ENCODE measurements at places on chromosomes 1 and 21.
A peak's percentile ranks its signal among the peaks of the same experiment; 100 is the strongest.

DNA sequence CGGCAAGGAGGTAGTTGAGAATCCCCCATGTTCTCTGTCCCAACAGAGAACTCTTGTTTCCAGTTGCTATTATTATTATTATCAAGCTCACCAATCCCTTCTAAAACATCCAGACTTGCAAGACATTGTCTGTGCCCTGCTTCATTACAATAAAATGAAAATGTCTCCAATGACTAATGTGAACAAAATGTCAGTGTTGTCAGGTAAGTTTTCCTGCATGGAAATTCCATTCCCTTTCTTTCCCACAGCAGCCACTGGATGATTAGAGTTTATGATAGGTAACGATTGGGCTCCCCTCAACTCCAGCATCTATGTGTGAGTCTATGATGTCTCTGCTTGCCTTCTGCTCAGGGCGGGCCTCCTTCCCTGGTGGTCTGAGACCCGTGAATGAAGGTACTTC is 8.9 kb upstream of the DYRK1A start:
- peak; percentile 70 for DNase-seq

DNA sequence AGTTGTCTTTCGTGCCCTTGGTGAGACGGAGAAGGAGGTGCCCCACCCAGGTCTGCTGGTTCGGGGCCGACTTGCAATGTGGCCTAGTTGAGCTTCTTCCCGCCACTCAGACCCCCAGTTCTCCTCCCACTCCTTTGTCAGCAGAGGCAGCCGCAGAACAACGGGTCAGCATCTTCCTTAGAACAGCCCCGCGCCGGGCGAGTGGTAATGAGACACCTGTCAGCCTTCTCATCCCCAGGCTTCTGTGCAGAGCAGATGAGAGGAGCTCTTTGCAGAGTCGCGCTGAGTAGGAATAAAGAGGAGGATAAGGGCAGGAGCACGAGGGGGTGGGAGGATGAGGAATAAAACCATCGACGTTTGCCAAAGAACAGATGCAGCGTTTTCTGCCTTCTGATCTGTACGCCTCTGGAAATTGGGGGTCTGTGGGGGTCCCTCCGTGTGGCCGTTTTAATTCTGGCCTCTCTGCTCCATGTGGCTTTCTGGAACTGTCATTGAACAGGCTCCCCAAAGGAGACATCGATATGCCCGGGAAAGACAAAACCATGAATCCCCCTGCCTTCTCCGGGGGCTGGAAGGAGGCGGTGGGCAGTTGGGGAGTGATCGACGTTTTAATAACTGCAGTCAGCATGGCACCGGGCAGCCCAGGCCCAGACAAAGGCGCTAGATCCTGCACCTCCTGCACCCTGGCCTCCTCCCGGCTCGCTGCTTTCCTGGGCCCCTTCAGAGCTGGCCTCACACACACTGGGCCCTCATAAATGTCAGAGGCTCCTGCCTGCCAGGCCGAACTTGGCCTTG is 27.5 kb upstream of the IGSF21 start:
- DNase-seq = no peak

- no peak for DNase-seq
Measured at GRCh38 chr21:44062380-44062779, 44.8 kb upstream of the PWP2 start.

GRCh38 chr1:234300096-234300495 is 73.2 kb upstream of the COA6 start:
- no peak for DNase-seq

DNA sequence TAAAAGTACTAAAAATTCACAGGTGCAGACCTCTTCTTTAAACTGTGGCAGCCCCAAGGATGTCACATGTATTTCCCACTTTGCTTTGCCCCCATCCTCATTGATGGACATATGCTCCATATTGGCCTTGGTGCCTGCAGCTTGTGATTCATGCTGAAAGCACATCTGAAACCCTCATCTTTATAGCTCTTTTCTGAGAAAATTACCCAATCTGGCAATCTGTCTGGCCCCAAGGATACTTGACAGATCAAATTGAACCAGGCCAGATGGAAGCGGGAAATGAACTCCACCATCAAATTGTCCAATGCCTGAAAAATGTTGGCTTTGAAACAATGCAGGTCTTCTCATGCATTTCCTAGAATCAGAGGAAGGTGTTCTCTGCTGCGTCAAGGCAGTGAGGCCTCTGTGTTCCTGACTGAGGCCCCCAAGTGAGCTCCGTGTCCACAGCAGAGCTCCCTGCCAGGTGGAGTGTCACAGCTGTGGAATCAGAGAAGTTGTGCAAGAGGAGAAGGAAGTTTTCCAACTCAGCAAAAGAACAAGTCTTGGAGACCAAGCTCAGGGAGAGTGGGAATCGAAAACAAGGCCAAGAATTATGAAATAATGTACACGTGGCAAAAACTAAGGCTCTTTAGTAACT is 323.7 kb downstream of the PLPP3 start:
- no peak for DNase-seq

DNA sequence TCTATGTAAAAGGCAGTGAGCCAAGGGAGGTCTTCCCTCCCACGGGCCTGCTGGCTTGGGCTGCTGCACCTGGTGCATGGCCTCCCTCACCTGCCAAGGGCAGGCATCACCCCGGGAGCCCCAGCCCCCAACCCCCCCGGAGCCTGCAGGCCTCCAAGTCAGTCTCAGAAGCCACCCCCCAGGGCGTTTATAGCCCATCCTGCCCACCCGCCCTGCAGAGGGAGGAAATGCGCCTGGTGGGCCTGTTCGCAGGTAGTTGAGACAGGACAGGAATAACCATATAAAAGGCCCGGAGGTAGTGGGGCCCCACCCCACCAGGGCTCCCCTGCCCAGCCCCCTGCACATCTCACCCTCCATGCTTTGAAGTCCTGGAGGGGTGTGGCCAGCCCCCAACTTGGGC is 18.2 kb upstream of the ARF1 start:
- DNase-seq = no peak

DNA sequence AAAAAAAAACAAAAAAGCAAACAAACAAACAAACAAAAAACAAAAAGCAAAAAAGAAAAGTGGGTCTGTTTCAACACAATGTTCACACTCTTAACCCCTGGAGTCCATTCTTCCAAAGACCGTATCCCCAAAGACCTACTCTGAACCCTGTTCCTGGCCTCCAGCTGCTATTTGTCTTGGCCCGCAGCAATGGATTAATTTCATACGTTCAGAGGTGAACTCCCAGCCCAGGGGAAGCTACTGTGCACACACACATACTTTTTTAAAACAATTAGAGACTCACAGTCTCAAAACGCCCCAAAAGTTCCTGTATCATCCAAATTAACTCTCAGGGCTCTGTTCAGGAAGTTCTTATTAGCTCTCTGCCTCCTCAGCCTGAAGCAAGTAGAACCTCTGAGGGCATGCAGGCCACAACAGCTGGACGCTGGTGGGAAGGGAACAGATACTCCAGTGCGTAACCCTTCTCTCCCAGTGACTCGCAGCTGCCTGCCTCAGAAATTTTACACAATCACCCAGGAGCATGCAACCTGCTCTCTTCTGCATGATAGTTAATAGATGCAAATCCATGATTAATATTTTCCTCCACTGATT is 395.4 kb downstream of the RRAGC start:
- no peak for DNase-seq

DNA sequence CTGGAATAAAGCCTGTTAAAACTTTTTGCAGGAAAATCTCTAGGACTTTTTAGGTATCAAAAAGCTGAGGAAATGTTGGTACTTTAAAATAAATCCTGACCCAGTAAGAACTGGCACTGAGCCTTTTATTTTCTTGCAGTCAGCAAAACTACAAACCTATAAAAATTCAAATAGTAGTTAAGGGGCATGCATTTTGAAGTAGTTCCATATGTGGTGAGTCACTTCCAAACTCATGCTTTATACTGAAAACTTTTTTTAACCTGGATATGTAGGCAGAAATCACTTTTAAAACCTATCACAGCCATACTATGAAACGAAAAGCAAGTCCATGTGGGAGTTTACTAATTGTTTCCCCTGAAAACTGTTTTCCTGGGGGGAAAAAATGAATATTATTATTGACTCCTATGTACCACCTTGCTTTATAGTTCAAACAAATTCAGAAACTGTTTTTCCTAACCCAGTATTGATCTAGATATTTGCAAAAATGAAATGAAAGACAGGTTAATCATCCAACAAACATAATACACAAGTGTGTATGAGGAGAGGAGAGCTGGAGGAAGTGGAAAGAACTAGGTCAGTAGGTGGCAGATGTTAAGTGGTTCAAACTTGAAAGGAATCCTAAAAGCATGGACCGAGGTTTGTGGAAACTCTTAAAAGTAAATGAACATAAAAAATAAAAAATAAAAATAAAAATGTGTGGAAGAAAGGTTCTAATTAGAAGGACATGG is 30.5 kb downstream of the NRIP1 start:
- DNase-seq = no peak

- no peak for DNase-seq
Measured at GRCh38 chr1:48750109-48750508, 26.6 kb downstream of the BEND5 start.

DNA sequence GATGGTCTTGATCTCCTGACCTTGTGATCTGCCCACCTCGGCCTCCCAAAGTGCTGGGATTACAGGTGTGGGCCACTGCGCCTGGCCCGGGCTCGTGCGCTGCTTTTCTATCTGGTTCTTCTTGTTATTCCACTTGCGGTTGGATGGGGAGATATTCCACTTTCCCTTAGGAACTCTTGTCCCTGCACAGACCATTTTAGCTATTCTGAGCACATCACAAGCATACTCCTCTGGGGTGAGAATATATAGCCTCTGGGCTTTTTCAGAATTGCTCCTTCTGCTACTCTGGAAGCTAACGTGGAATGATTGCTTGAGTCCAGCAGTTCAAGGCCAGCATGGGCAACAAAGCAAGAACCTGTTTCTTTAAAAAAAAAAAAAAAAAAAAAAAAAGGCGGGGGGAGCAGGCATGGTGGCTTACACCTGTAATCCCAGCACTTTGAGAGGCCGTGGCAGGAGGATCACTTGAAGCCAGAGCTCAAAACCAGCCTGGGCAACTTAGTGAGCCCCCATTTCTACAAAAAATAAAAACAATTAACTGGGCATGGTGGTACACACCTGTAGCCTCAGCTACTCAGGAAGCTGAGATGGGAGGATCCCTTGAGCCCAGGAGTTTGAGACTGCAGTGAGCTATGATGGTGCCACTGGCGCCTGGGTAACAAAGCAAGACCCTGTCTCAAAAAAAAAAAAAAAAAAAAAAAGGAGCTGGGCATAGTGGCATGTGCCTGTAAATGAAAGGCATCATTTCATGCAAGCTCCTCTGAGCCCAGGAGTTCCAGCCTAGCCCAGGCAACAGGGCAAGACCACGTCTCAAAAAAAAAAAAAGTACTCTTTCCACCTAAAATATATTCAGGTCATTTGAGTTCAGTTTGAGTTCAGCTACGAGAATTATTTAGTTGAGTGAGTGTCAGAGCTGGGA is 11.8 kb upstream of the PGD start:
- DNase-seq = no peak

- DNase-seq = no peak
Measured at GRCh38 chr1:6497867-6498575, 6.6 kb upstream of the PLEKHG5 start.

DNA sequence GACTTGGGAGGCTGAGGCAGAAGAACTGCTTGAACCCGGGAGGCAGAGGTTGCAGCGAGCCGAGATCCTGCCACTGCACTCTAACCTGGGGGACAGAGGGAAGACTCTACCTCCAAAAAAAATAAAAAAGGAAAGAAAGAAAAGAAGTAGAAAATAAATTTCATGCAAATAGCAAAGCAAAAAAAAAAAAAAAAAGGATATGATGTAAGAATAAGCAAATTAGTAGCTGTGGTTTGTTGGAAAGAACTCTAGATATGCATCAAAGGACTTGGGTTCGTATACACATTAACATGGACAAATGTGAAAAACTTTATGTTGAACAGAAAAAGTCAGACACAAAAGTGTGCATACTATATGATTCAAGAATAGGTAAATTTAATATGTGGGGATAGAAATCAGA is 11.9 kb downstream of the WASF2 start:
- no peak for DNase-seq

DNA sequence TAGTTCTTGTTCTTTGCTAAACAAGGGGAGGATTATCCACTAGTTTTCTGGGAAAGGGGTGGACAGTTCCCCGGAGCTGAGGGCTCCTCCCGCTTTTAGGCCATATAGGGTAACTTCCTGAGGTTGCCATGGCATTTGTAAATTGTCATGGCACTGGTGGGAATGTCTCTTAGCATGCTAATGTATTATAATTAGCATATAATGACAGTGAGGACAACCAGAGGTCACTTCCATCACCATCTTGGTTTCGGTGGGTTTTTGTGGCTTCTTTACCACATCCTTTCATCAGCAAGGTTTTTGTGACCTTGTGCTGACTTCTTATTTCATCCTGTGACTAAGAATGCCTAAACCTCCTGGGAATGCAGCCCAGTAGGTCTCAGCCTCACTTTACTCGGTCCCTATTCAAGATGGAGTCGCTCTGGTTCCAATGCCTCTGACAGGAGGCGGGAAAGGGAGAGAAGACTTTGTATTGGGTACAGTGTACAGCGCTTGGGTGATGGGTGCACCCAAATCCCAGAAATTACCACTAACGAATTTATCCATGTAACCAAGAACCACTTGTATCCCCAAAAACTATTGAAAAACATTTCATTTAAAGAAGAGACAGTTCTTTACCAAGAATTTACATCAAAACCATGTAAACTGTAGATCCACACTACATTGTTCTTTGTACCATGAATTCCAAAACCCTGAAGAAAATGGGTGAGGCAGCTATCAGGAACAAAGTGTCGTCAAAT is 8.7 kb upstream of the SLC2A5 start:
- DNase-seq = no peak

DNA sequence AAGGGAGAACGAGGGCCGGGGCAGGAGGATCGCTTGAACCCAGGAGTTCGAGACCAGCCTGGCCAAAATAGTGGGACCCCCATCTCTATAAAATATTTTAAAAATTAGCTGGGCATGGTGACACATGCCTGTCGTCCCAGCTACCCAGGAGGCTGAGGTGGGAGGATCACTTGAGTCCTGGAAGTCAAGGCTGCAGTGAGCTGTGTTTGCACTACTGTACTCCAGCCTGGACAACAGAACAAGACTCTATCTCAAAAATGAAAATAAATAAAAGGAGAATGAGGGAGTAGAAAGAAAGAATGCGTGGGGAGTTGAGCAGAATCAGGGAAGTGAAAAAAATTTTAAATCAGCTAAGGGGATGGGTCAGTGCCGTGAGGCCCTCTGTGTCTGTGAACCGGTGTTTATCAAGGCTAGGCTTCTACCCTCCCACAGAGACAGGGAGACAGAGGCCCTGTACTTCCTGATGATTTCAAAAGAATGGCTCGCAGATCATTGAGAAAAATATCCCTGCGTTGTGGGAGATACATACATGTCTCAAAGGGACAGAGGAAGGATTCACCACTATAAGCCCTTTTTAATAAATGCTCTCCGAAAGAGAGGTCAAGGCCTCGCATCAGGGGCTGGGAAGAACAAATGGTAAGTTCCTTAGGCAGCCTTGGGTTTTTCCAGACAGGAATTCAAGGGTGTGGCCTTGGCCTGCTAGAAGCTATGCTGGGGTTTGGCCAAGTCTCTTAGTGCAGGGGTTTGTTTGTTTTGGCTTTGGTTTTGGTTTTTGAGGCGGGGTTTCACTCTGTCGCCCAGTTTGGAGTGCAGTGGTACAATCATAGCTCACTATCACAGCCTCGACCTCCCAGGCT is 20.7 kb downstream of the IL10RB start:
- no peak for DNase-seq
